ENCODE measurements at places on chromosomes 1 and 21. TPM values are rescaled to one million over a fixed set of nuclear protein-coding genes. Genes with fewer than 3 reads are reported as not detected.

KCNA3 gene
- not detected for polyA plus RNA-seq

ZNF593OS gene
- polyA plus RNA-seq = not detected

CD5L gene
- polyA plus RNA-seq = not detected

CYP4A11 gene
- 384 TPM for polyA plus RNA-seq

HMCN1 gene
- 0.97 TPM for polyA plus RNA-seq

ITLN1 gene
- polyA plus RNA-seq = 15.4 TPM

LEFTY1 gene
- 0.41 TPM for polyA plus RNA-seq

LYPLAL1 gene
- 116 TPM for polyA plus RNA-seq

KRTAP19-8 gene
- polyA plus RNA-seq = not detected

TDRD10 gene
- 2.3 TPM for polyA plus RNA-seq

SELE gene
- 0.92 TPM for polyA plus RNA-seq

KCND3 gene
- polyA plus RNA-seq = 1.2 TPM

AIRE gene
- 0.09 TPM for polyA plus RNA-seq

CRYAA gene
- 28.6 TPM for polyA plus RNA-seq

AGT gene
- polyA plus RNA-seq = 65.1 TPM

DUSP12 gene
- 17.9 TPM for polyA plus RNA-seq

STYXL2 gene
- not detected for polyA plus RNA-seq

CFAP57 gene
- polyA plus RNA-seq = 0.34 TPM

ASCL5 gene
- polyA plus RNA-seq = not detected

RGS16 gene
- 7.7 TPM for polyA plus RNA-seq

VAV3 gene
- polyA plus RNA-seq = 61.6 TPM
